HFFc6 (cell line): ENCODE measurements at places on chromosomes 13 and 19.

- peak; percentile 4 for DNase-seq
Observed at GRCh38 chr13:77565635-77566034, 30.1 kb downstream of the SCEL start.

GRCh38 chr19:15836330-15837220, 21.1 kb upstream of the OR10H1 start:
- peak; percentile 82 for DNase-seq

DNA sequence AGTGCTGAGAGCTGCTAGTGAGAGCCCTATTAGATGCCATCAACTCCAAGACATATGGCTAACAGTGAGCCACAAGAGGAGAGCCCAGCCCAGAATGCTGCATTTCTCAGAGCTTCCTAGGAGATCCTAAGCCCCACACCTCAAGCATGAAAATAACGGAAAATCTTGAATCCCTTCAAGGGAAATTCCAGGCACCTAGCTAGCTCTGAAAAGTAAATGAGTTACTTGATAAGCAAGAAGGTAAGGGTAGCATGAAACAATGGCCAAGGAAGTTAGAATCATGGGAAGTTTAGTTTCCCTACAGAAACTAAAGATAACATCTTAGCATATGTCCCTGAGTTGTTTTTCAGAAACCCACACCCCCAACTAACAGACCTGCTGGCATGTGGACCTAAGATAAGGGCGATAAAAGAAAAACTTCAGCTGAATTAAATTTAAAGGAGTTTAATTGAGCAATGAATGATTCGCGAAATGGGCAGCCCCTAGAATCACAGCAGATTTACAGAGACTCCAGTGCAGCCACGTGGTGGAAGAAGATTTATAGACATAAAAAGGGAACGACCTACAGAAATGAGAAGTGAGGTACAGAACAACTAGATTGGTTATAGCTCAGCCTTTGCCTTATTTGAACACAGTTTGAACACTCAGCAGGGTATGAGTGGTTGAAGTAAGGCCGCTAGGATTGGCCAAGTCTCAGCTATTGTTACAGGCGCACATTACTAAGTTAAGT, 301.3 kb upstream of the DACH1 start:
- DNase-seq, result no peak

DNA sequence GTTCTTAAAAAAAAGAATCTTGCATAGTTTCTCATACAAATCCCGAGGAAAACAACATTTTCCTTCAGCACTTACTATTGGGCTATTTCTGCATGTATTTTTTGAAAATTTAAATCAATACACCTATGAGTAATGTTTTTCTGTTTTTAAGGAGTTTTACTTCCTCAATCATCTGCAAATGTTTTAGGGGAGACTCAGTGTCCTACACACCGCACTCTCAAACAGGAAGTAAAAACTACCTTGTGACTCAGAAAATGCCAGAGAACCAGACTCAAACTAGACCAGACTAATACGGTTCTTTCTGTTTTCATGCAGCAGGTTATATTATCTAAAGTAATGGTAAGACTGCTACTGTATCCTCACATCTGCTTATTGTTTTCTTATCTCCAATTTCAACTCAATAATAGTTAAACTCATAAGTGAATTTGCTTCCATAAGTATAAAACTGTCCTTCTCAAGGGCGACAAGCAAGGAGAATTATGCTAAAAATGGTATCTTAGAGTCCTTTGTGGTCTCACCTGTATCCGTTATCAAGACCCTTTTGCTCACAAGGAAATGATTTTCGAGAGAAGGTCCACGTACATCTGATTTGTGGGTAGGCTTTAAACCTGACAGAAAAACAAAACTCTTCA, 52.5 kb downstream of the FLT3 start:
- peak; percentile 68 for DNase-seq
